ENCODE measurements at places on chromosomes 5 and 9.

DNA sequence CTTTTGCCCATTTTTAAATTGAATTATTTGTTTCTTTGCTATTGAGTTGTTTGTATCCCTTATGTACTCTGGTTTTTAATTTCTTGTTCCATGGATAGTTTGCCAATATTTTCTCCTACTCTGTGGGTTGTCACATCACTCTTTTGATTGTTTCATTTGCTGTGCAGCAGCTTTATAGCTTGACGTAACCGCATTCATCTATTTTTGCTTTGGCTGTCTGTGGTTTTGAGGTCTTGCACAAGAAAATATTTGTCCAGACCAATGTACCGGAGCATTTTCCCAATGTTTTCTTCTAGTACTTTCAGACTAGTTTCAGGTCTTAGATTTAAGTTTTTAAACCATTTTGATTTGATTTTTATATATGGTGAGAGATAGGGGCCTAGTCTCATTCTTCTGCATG is 36.2 kb upstream of the ZNF366 start:
- DNase-seq: no peak

GRCh38 chr5:50856401-50857119 is 190.1 kb downstream of the PARP8 start:
- no peak for DNase-seq

- DNase-seq: no peak
Observed at GRCh38 chr9:93319301-93319991, 132.0 kb upstream of the FAM120A start.

GRCh38 chr5:81400375-81400774 is 6.4 kb upstream of the ACOT12 start:
- DNase-seq: no peak

DNA sequence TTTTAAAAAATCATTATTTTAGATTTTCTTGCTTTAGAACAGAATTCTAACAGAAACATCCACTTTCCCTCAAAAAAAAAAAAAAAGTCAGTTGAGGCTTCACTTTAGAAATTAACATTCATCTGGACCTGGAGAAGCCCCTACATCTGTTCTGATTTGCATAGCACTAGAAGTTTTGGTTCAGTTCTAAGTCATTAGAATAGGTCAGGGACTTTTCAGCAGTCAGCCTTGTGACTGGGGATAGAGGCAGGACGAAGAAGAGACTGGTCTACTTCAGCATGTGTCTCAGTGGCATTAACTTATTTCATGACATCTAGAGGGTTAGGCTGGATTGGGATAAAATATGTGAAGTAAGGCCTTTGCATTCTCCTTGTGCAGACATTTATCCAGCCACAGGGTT is 215.8 kb upstream of the DAB2 start:
- DNase-seq: no peak

DNA sequence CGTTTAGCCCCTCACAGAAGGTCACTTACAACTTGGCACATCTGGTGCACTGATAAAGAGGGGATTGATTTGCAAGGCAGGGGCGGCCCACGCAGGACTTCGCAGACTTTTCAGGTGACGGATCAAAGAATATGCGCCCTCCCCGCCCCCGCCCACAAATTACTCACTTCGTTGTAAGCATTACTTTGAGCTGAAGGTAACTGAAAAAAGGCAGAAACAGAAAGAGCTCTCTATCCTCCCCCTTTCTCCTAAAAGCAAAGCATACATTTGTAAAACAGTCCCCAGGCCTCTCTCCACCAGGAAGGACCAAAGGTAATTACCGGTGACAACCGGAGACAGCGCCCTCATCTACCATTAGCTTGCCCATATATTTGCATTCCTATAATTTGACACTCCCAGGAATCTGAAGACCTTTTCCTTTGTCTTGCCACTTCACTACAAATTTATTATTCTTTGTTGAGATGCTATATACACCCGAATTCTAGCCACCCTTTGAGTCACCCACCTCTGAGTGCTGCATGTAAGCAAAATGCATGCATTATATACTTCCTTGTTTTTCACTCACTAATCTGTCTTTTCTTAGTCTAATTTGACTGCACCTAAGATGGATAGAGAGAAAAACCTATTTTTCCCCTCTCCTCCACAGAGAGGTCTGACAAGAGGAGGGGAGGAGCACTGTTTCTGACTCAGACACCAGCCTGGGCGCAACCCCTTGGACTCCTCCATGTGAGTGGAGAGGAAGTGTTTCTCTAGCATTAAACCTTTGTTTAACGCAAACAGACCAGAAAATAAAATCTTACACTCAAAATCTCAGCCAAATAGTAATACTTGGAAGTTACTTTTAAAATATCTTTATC is 74.7 kb upstream of the SPIN1 start:
- DNase-seq: no peak

DNA sequence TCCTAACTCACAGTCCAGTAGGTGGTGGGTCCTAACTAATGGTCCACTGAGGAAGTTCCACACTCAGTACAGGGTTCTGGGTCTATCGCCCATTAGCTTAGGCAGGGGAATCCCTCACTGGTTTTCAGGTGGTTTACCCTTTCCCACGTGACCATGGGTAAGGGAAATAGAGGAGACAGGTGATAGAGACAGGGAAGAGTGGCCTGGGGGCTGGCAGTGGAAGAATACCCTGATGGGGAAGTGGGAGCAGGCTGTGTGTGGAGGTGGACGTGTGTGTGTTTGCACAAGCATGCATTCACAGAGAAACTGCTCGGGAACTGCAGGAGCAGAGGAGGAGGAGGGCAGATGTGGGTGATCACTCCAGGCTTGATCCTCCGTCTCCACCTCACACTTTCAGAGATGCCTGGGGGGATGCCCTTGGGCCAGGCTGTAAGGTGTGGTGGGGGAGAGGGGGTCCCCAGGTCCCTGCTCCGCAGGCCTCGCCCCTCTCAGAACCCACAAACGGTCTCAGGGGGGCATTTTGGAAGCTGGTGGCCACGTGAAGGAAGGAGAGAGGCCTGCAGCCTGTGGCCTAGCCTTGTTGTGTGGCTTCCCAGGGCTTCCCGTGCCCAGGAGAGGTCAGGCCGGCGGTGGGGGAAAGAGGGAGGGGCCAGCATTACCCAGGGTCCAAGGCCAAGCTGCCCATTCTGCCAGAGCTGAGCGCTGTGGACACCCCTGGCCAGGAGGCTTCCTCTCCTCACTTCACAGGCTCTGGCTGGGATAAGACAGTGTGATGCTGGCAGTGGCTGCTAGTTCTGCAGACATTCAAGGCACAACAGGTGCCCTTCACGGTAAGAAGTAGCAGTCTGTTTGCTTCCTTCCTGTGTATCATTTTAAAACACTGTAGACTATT is 80.0 kb downstream of the OTULIN start:
- no peak for DNase-seq

GRCh38 chr9:2764353-2764752 is 47.0 kb downstream of the KCNV2 start:
- no peak for DNase-seq

All from activated T-cell treated with anti-CD3 and anti-CD28 coated beads for 1 hour (primary cell).